ENCODE measurements at places on chromosomes 11 and 22. TPM values are rescaled to one million over a fixed set of nuclear protein-coding genes. Genes with fewer than 3 reads are reported as not detected.

DNA sequence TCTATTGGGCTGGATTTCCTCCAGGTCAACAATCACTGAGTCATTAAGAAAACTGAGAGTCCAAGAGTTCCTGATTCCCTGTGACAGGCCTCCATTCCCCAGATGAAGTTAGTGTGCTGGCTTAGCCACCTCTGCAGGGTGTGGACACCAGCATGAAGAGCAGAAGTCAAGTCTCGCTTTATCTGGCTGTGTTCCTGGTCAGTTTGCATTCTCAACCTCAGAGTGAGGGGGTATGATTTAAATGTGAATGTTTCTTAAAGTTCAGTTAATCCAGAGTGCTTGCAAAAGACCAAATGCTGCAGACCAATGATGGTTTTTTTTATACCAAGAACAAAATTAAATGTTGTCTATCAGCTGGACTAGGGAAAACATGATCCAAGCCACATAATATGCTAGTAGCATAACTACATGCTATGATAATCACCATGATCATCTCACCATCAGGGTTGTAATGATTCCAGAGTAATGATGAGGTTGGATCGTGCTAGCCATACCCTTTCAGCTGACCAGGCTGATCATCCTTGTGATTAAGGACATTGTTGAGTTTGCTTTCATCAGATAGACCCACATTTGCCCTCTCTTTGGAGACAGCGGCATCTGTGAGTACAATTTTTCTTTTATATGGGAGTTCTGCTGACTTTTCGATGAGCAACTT, 145.8 kb upstream of the ARHGAP20 start:
- peak; percentile 64 for DNase-seq

- DNase-seq = no peak
Observed at GRCh38 chr11:45468267-45468856, 182.2 kb upstream of the SYT13 start.

DNA sequence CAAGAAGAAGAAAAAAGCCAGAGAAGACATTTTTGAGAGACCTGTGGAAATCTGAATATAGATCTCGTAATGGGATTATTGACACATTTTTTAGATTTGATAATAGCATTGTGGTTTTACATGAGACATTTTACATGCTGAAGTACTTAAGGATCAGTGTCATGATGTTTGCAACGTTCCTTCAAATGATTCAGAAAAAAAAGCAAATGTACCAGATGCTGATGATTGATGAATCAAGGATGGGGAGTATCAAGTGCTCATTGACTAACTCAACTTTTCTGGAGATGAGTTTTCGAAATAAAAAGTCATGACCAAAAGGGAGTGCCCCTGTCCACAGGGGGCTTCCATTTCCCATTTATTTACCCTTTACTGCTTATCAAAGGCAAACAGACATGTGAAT, 207.0 kb upstream of the SORL1-AS1 start:
- DNase-seq = no peak

DNA sequence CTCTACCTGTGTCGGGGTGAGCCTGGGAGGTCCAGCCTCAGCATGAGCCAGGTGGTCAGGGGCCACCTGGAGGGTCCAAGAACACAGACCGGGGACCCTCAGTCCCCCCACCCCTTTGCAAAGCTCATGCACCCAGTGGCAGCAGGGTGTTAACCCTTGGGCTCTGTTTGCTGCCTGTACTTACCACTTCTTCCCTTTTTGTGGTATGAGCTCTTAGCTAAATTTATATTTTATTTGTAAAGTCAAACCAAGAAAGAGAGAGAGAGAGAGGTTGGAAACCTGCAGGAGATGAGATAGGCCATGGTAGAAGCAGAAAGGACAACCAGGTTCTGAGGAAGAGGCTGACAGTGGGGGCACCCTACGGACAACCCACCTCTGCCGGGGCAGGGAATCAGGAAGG, 29.9 kb downstream of the IL10RA start:
- DNase-seq = no peak

GRCh38 chr11:6156628-6157359, 13.3 kb downstream of the OR52B2 start:
- no peak for DNase-seq

GRCh38 chr11:34636127-34636526, 15.2 kb downstream of the EHF start:
- no peak for DNase-seq

DNA sequence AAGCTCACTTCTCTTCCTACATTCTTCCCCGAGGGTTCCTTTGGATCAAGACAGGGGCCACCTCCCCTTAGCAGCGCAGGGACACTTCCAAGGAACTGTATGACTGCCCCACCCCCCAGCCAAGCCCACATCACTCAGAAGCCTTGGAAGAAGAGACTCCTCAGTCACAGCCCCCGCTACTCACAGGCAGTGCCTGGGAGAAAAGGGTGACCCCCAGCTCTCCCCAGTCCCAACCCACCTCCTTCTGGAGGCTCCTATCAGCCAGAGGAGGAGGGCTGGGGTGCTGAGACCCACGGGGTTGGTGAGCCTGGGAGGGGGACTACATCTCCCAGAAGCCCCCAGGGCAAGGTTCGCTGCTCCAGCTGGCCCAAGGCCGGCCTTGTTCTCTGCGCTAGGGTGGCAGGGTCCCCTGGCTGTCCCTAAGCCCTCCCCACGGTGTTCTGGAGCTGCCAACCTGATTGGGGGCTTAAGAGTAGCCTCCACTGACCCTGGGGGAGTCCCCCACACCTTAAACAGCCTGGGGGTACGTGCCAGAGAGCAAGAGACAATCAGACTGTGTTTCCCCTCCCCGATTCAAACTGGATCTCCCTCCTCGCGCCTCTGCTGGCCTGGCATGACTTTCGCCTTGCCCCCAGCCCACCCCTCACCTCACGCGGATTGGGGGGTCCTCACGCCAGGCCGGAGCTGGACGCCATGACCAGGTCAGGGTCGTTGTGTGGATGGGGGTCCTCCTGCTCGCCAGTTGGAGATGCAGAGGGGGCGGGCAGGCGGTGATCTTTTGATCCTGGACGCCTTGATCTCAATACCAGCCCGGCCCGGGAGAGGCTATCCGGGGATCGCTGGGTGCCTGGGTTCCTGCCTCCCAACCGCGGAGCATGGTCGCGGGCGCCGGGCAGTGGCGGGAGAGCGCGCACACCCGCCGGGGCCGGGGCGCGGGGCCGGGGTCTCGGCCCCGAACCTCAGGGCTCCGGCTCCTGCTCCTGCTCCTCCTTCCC, 838 bp downstream of the BCL9L start:
- no peak for DNase-seq

GRCh38 chr22:49433717-49434611, 393.7 kb downstream of the BRD1 start:
- no peak for DNase-seq

GRCh38 chr11:124551987-124552386, 8.5 kb upstream of the OR8B12 start:
- DNase-seq = no peak

DNA sequence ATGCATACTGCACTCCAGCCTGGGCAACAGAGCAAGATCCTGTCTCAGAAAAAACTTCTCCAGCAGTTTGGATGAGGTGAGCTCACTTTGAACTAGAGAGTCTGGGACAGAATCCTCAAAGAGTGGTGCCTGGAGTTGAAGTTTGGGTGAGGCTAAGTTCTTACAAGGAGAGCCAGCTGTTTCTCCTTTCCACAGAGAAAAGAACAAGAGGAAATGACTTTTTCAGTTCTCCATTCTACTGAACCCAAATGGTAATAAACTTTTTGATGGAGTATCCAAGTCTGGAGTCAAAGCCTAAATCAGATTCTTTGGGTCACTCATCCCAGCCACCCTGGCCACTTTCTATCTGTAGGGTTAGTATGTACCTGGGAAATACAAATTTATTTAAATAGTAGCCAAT, 102.7 kb downstream of the TRAF6 start:
- DNase-seq = no peak

GRCh38 chr11:27468995-27469695, 3.4 kb downstream of the LGR4 start:
- no peak for DNase-seq

GRCh38 chr11:12789596-12790215, 115.5 kb downstream of the TEAD1 start:
- no peak for DNase-seq

GRCh38 chr11:71447791-71448256, 369 bp downstream of the DHCR7 start:
- no peak for DNase-seq

DNA sequence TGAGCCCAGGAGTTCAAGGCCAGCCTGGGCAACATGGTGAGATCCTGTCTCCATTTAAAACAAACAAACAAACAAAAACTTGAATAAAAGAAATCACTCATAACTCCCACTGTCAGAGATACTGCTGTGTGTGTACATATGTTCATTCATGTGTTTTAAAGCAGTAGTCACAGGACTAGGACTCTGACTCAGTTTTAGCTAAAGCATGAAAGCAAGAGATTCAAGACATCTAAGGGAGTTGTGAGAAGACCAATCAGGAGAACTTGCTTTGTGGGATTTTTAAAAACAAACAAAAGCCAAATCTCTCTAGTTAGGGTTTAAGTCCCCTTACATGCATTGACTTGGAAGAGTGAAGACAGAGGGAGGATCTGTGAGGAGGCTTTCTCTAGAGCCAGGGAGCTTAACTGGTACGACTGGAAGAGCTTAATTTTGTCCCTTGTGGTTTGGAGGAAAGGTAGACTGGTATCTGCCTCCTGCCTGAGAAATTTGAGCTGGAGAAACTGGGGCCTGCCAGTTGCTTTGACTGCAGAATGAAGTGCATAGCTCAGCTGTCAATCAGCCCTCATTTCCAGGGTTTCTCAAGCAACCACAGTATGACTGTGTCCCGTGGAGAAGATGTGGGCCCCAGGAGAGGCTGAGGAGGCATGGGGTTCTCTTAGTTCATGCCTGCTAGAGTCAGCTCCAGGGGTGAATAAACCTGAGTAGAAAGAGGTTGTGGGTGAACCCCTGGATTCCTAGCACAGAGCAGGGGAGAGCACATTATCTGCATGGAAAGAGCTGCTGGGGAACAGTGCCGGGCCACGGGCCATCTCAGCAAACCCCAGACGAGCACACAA, 30.6 kb downstream of the EXPH5 start:
- no peak for DNase-seq

GRCh38 chr11:26734691-26735090, 12.8 kb upstream of the SLC5A12 start:
- DNase-seq = no peak

GRCh38 chr11:10777393-10777793, 26.3 kb downstream of the CTR9 start:
- DNase-seq = no peak

DNA sequence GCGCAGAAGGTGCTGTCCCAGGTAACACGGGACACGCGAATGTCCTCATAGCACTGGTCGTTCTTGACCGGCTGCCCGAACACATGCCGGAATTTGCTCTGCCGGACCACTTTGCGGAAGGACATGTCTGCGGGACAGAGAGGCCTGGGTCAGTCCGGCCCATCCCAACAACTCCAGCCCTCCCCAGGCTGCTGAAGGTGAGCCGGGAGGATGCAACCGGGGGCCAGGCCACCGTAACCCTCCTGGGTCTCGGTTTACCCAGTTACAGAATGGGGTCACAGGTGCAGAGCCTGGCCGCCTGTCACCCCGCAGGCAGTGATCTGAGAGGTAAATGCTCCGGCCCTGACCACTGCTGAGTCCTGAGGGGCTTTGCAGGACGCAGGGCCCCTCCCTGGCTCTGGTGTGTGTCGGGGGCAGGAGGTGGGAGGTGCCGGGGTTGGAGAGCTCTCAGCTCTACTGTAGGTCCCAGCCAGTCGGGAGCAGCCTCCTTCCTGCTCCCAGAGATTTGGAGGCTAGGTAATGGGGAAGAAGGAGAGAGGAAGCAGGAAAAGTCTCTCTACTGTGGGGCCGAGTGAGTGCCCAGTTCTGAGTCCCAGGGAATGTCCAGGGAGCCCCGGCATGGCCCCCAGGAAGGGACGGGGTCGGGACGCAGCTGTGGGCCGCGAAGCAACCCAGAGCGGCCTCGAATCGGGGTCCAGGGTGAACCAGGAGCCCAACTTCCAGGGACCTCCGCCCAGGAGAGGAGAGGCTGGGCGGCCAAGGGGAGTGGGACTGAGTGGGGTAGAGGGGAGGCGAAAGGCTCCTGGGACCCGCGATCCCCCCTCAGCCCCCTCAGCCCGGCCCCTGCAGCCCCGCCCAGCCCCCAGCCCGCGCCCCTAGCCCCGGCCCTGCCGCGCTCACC, 522 bp downstream of the CORO1B start:
- DNase-seq = no peak

DNA sequence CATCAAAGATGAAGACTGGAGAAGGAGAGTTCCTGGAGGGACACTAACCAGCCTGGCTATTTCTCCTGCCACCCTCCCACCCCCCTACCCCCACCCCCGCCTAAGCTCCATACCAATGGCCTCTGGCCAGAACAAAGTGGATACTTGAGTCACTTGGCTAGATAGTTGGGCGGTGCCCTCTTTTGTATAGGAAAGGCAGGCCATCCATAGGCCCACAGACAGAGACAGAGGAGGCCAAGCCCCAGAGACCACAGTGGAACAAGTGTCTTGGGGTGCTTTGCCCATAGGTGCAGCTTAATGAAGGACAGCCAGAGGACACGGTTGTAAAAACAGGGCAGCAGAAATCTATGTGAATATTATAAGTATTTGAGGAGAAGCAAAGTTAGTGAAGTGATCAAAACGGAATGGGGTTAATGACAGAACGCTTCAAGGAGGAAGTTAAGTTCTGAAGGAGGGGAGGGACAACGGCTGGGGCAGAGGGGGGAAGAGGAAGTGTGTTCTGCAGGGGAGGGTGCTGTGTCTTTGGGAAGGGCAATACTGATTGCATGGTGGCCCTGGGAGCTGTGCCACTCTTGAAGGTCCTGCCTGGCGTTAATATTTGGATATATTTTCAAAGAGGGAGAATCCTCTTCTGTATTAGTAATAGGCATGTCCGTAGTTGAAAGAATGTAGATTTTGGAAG, 32.7 kb downstream of the FLI1 start:
- no peak for DNase-seq

ANGPTL5 gene
- not detected for polyA plus RNA-seq

SEPTIN3 gene
- 0.63 TPM for polyA plus RNA-seq

SERPING1 gene
- polyA plus RNA-seq = 109 TPM

SCGB1C1 gene
- polyA plus RNA-seq = not detected

KCNJ1 gene
- polyA plus RNA-seq = 0.14 TPM

CCDC15 gene
- 2.7 TPM for polyA plus RNA-seq

C22orf42 gene
- polyA plus RNA-seq = not detected

RASSF10 gene
- polyA plus RNA-seq = 0.34 TPM

OR5M8 gene
- not detected for polyA plus RNA-seq

SMTNL1 gene
- polyA plus RNA-seq = 148 TPM

DBX1 gene
- polyA plus RNA-seq = 8.0 TPM

TSPAN18 gene
- 48.1 TPM for polyA plus RNA-seq

IFTAP gene
- 39.7 TPM for polyA plus RNA-seq
